ENCODE measurements at places on chromosomes 4 and X.
A peak's percentile ranks its signal among the peaks of the same experiment; 100 is the strongest.

- DNase-seq = no peak
These were observed 252.5 kb downstream of the GRIA3 start for GRCh38 chrX:123436512-123437136.

DNA sequence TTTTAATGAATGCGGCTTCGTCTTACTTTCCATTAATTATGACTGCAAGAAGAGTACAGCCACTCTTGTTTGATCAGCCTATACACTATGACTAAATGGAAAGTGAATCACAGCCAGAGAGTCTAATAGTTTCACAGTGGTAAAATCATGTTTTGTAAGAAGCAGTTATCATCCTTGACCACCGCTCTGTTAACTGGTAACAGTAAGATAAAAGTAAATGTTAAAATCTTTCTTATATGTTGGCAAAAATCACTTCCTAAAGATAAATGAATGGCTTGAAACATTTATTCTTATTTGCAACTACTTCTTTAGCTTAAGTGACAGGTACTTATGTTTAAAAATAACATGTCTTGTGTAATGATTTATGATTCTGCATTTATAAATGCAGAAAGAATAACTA lies 13.2 kb downstream of the GALNT7 start:
- DNase-seq = peak; percentile 76

DNA sequence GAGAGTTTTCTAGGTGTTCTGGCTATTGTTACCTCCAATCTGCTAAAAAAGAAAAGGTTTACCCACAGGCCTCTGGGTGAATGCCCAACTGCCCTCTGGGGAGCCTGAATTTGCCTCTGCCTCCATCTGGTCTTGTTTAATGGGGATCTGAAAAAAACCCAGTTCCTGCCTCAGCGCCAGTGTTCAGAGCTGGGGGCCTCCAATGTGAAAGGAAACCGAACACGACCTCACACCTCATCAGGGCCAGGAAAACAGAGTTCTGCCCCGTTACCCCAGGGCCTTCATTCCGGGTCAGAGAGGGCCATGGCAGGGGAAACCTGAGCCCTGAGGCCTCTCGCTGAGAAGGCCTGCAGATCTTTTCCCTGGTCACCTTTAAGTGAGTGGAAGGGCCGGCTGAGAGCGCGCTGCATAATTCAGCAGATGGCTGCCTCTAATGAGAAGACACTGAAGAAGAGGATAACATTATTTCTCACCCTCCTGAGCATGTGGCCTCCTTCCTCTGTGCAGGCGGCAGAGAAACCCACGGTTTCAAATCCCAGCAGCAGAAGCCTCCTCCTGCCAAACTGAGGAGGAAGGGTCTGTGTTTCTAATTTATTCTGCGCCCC lies 6.8 kb downstream of the SEPTIN6 start:
- no peak for DNase-seq

DNA sequence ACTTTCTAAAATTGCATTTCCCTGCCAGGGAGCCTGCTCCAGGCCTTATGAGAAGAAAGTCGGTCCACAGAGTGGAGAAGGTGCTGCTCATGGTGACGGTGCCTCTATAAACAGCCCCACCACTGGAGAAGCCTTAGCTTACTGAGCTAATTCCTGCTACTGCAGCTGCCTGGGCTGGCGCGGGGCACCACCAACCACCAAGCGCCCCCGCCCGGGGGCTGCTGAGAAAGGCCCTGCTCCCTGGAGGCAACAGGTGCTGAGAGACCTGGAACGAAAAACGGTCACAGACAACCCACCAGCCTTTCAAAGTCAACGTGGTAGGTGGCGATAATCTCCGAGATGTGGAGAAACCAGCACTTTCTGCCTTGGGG lies 2.9 kb downstream of the HCFC1 start:
- DNase-seq = no peak

DNA sequence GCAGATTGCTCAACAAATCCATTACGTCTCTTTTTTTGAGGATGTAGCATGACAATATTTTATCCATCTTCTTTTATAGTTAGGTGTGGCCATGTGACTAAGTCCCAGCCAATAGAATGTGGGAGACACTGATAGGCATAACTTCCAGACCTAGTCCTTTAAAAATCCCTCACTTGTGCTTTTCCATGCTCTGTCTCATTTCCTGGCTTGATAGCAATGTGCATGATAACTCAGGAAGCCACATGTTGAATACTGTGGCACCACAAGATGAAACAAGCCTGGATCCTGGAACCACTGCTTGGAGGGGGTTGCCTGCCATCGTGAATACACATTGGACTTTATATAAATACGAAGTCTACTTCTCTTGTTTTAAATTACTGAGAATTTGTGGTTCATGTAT lies 184.0 kb upstream of the NEIL3 start:
- DNase-seq = no peak

GRCh38 chrX:103913356-103914020 lies 48.9 kb upstream of the TMSB15B start:
- DNase-seq = no peak

GRCh38 chr4:114252499-114252898 lies 273.1 kb upstream of the ARSJ start:
- DNase-seq = no peak

DNA sequence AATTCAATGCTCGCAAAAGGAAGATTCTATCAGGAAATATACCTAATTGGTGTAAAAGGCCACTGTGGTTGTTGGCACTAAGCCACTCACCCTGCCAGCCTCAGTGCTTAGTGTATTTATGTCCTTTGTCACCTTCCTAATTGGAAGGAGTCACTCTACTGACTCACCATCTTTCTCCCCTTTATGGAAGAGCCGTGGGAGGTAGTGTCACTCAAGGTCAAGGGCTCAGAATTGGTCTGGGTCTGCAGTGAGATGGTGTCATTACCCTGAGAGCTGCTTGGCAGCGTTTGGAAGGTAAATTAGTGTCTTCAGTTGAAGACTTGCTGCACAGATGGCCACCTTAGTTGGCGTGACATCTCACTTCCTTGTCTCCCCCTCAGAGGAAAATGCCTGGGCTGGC lies 41.7 kb upstream of the CDKN2AIP start:
- DNase-seq = no peak
